Renal pelvis (tissue), 12 donors: ENCODE measurements at places on chromosomes 11 and 22.

DNA sequence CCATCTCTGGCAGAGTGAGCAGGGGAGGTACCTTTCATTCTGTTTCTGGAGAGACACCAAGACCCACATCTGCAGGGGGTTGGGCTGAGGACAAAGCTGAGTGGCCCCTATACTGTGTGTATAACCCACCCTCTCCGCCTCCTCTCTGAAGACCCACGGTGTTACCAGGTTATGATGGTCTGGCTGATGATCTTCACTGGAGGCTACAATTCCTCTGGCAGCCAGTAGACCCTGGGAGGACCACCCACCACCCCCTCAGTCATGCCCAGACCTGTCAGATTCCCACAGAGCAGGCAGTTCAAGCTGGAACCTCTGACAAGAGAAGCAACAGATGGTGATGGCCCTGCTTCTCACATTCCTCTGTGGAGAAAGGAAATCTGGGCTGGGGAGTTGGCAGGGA, 11.4 kb upstream of the KCNJ1 start:
- DNase-seq = no peak

DNA sequence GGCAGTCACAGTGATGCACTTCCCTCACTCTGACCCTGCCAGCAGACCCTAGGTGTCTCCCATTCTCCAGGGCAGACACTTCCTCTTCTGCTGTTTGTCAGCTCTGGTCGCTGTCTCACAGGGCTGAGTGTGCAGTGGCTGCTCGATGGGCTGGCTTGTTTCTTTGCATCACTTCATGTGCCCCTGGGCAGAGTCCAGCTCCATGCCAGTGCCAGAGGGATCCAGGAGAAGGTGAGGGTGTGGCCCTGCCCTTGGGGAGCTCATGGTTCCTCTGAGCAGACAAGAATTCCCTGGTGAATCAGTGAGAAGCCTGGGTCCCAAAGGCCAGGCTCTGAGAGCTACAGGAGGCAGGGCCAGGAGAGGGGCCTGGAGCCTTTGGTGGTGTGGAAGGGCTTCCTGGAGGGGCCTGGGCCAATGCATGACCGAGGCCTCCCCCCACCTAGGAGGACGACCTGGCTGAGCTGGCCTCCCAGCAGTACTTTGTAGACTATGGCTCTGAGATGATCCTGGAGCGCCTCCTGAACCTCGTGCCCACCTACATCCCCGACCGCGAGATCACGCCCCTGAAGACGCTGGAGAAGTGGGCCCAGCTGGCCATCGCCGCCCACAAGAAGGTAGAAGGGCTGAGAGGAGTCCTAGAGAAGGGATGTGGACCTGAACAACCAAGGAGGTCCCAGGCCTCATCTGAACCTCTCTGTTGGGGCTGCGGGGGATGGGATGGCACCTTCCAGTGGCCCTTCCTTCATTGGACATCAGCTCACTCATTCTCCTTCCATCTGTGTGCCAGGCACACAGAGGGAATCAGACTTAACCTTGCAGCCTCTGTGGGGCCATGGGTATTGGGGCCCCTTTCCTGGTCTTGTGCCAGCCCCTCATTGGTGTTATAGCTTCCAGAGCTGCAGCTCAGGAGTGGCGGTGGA, 66.1 kb downstream of the MYO7A start:
- DNase-seq = no peak

DNA sequence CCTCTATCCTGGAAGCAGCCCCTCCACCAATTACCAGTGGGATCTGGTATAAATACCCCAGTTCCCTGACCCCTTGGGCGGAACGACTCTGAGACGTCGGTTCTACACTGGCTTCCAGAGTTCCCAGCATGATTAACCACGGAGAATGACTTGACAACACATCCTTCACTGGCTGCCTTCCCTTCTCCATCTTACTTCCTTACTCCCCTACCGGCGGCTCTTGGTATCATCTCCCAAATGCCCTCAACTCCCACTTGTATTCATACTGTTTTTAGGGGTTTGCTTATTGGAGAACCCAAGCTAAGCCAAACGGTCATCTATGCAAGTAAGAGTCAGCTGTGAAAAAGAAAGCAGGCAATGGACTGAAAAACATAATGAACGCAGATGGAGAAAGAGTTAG, 56.1 kb downstream of the APOL3 start:
- no peak for DNase-seq

DNA sequence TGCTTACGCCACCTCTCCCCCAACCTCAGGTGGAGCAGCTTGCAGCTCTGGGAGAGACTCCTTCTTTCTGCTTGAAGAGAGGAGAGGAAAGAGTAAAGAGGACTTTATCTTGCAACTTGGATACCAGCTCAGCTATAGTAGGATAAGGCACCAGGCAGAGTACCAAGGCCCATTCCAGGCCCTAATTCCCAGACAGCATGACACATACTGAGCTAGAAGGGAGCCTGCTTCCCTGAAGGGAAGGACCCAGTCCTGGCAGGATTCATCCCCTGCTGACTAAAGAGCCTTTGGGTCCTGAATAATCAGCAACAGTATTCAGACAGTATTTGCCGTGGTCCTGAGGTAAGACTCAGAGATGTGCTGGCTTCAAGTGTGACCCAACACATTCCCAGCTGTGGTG, 41.4 kb downstream of the PPME1 start:
- no peak for DNase-seq

GRCh38 chr22:42871146-42872050, 14.3 kb upstream of the ARFGAP3 start:
- no peak for DNase-seq

DNA sequence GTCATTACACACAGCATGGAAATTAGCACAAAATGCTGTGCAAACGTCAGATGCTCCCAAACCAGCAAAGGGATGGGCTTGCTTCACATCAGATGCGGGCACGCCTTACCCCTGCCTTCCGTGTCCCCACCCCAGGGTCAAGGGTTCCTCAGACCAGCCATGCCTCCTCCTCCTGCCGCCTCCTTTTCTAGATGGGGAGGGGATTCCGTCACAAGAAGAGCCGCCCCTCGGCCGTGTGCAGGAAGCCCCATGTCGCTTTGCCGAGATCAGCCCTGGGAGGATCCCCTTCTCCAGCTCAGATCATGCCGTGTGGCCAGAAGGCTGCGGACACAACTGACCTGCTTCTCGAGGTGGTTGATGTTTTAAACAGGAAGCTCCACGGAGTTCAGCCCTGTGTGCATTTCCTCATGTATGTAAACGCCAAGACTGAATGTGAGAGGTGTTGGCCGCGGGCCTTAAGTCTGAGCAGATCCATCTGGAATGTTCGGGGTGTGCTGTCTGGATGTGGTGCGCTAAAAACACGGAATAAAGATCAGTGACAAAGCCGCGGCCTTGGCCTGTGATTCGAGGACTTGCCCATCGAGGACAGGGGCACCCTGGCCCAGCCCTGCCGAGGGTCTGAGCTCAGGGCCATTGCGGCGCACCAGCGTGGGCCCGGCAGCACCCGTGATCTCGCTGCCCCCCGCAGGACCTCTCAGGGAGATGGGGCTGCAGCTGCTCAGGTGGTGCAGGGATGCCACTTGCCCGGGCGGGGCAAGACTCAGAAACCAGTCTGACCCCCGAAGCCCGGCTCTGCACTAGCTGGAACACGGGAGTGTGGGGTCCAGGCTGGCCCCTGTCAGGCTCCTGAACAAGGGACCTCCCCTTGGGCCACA, 412.9 kb downstream of the TBC1D22A start:
- peak; percentile 72 for DNase-seq

DNA sequence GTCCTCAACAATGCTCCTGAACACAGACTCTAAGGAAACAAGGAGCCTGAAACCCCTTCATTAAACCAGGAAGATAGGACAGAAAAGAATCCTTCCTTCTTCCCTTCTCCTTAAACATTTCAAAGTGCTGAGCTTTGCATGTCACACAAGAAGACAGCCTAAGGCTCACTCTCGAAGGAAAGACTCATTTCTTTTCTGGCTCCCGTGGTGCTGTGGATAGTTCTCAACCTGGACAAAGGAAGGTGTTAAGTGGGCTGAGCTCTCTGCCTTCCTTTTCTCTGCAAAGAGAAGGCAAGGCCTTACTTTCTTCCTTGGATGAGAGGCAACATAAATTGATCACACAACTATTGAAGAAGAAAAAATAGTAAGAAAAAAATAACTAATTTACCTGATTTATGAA, 452.4 kb upstream of the DDI1 start:
- DNase-seq = no peak

DNA sequence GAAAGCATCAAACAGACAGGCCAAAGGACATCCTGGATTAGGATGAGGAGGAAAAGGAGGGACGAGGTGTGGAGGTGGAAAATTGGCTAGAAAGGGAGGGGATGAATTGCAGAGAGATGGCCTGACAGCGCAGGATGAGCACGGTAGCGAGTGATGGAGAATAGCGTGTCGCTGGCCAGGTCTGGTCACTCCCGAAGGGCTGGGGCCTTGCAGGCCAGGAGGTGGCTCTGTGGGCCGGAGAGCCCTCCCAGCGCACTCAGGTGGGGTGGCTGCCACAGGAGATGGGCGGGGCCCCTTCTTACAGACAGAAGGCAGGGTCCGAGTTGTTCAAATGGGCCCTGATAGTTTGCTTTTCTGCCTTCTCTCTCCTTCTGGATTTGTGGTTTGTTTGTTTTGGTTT, 37.1 kb upstream of the THY1 start:
- no peak for DNase-seq

GRCh38 chr11:70146895-70147520, 56.1 kb upstream of the FADD start:
- DNase-seq = no peak

DNA sequence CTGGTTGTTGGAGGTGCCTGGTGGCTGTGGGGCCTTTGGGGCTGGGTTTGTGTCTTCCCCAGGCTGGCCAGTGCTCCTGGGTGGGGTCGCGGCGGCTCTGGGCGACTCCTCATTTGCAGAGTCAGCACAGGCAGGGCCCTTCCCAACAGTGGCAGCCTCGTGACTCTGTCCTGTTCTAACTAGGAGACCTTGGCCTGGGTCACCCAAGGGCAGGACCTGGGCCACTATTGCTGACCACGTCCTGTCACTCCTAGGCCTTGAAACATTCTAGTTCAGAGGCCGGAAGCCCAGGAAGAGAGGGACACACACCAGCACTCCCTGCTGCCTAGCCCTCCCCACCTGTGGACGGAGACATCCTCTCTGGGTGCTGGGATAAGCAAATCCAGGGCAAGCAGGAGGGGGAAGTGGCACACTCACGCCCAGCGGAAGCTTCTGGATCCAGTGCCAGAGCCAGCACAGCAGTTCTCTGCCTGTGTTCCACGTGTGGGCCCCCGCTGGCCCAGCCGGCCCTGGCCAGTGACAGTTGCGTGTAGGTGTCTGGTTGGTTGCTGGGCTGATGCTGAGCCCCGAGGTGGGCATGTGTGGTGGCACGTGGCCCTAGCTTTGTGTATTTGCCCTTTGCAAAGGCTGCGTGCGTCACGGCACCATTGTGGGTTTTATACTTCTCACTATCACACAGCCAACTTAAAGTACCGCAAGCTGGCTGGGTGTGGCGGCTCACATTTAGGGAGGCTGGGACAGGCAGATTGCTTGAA, 4.3 kb upstream of the CHID1 start:
- no peak for DNase-seq

- DNase-seq = no peak
Measured at GRCh38 chr11:46386005-46386578, 4.6 kb downstream of the MDK start.

DNA sequence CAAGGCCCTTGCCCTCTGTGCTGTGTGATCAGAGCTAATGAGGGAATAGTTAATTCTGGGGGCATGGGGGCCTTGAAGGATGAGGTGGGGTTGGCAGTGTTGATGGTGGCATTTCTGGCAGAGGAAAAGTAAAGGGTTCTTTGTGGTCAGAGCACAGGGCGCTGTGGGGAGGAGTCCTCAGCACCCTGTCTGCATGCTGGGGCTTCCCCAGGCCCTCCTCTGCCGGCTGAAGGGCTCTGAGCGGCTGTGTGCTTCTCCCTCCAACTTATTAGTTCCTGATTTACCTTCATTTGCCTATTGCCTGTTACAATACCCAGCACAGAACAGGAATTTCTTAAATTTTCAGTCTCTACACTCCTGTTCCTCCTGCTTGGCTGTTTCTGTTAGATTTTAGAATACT, 122.8 kb downstream of the HIPK3 start:
- DNase-seq = no peak

DNA sequence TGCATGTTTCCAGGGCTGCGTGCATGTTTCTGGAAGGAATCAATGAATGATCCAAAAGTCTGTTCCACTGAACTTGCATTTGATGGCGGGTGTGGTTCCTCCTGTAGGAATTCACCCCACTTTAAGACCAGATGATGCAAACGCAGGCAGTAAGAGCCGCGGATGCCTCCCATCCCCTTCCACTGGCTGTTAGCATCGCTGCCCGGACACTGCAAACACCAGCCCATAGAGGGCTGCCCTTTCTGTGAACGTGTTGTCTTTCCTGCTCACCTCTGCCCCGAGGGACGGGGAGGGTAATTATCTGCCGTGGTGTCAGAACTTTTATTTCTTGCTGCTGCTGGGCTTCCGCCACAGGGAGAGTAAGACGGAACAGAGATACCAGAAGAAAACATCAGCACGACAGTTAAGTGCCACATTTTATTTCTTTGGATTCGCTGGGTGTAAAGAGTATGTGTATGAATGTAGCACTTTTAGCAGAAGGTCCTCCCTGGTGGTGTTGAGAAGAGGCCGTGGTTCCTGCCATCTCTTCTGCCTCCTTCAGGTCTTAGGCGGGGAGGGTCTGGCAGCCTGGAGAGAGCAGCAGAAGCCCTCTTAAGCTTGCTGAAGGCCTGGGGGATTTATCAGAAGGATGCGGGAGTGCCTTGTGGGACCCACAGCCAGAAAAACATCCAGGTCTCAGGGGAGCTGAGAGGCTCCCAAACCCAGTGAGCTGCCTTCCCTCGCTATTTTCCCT, 53.2 kb upstream of the NECTIN1 start:
- DNase-seq = no peak

GRCh38 chr11:12144330-12145174, 34.2 kb downstream of the MICAL2 start:
- DNase-seq = no peak

GRCh38 chr11:65493367-65494176, 5.3 kb upstream of the MALAT1 start:
- DNase-seq = no peak
